Left lobe of liver (tissue), 2 donors: ENCODE measurements at places on chromosomes 4 and X.
A peak's percentile ranks its signal among the peaks of the same experiment; 100 is the strongest.

DNA sequence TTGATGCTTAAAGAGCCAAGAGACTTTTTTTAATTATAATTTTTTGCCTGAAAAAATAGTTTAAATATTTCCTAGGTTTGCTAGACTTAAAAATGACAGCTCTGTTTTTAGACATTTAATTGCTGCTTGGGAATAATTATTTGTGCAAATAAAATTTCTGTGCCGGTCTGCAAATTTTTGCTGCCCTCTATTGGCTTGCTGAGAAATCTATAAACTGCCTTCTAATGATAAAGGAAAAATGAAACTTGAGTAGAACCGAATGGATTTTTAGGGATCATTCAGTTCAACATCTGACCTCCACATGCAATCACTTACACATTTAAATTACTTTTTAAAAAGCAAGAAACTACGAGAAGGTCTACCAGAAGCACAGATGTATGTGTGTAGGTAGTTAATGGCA lies 434.0 kb downstream of the FAM133A start:
- no peak for DNase-seq

DNA sequence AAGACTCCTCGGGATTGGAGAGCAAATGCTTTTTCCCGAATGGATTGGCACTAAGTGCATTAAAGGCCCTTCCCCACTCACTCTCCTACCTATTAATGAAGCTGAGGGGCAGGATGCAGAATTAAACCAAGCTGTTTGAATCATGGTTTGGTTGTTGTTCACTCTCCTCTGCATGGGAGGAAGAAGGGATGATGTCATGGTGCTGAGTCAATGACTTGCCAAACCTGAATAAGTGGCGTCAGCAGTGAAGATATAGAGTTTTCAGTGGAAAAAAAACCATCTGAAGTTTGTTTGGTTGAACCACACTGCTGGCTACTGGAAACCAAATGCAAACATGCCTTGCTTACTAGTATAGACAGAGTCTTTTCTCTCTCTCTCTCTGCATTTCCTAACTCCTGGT lies 19.8 kb upstream of the ZXDA start:
- no peak for DNase-seq

DNA sequence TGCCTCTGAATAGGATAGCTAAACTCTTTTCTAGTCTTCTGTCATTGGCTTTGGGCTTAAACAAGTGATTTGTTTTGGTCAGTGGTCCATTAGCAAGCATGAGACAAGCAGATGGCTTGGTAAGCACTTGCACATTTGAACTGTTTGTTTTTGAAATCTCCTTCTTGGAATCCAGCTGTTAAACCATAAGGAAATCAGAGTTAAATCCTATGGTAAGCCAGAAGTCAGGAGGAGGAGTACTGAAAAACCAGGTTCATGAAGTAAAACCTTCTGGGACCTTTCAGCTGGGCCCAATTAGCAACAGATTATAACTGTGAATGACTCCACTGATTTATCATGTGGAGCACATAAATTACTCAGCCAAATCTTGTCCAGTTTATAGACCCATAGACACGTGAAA lies 1042.5 kb upstream of the PABPC4L start:
- no peak for DNase-seq

- DNase-seq = no peak
Measured at GRCh38 chrX:22135171-22135711, 103.1 kb downstream of the PHEX start.

DNA sequence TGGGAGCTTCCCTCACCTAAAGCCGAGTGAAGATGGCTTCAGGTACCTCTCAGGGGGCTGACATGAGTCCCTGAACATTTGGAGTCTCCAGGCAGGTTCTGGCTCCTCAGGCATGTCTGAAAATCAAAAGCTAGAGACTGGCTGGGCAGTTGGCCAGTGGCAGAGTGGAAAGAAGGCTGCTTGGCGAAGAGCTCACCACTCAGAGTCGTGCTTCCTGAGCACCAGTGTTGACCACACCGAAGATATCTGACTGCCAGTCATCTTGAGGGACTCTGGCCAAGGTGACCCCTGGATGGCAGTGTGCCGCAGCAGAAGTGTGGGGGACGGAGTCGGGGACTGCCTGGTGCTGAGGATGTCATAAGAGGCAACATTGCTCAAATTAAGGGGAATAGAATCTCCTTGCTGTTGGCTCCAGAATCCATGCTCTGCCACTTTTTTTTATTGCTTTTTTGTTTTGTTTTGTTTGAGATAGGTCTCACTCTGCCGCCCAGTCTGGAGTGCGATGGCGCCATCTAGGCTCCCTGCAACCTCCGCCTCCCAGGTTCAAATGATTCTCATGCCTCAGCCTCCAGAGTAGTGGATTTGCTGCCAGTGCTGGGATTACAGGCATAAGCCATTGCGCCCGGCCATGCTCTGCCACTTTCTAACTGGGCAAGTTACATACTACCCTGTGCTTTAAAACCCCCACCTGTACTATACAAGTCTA lies 172.5 kb upstream of the GATB start:
- DNase-seq = no peak

DNA sequence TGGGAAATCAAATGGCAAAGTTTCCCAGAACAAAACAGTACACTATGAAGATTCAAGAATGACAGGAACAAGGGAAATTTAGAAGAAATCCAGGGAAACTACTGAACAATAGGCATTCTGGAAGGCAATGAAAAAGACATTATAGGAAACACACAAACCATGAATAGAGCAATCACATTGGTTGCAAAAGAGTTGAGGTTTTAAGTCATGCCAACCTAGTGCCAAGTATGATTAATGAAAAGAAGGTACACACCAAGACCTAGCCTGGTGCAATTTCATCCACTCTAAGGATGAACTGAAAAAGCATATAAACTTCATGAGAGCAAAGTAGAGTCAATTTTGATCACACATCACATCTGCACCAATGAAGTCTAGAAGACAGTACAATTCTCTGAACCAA lies 326.9 kb downstream of the PDHA2 start:
- DNase-seq = no peak

GRCh38 chrX:40933706-40934425 lies 151.4 kb upstream of the USP9X start:
- DNase-seq = no peak

DNA sequence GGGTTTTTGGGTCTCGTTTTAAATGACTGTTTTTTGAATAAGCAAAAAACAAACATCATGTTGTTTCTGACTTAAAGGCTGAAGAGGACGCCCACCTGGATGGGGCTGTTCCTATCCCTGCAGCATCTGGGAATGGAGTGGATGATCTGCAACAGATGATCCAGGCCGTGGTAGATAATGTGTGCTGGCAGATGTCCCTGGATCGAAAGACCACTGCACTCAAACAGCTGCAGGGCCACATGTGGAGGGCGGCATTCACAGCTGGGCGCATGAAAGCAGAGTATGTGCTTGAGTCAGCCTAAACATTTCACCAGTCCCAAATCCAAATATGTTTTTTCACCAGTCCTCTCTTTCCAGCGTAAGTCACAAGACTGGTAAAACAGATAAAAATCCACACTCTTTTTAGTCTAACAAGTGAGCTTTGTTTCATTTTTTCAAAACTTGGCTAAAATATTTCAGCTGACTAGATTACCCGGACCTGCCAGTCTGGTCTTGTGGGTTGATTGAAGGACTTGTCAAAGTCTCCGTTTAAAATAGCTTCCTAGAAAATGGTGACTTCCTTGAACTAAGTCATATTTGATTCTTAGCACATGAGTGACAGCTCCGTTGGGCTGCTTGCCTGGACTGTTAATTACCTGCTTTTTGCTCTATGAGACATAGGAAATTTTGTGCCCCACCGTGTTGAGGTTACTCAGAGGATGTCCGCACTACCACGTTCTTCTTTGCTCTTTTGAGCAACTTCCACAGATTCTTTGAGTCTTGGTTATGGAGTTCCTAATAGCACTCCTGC lies 20.8 kb downstream of the ENOPH1 start:
- DNase-seq = no peak

DNA sequence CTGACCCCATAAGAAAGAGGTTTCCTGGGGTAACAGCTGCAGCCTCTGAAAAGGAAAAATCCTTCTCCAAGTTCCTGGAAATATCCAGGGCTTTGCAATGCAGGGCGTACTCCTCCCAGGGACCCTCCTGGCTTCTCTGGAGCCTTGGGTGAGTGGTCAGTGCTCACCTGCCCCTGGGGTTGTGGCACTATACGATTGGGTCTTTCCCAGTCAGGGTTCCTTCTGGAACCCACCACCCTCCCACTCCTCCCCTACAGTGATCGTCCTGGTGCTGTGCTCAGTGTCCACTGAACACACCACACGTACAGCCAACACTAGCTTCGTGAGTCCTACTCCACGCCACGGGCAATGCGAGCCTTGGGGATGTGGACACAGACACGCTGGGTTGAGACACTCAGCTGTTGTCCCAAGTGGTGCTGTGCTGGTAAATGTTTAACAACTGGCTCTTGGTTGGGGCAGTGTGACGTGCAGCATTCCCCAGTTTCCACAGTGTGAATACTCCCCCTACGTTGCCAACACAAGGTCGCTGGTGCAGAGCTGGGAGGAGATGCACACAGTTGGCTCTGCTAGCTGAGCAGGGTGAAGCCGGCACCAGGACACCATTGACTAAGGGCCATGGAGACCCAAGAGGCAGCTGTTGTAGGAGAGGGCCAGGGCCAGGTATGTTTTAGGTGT lies 65.4 kb downstream of the HTRA3 start:
- DNase-seq = peak; percentile 68

- DNase-seq = no peak
Measured at GRCh38 chrX:154696676-154697045, 43.3 kb upstream of the CTAG2 start.

DNA sequence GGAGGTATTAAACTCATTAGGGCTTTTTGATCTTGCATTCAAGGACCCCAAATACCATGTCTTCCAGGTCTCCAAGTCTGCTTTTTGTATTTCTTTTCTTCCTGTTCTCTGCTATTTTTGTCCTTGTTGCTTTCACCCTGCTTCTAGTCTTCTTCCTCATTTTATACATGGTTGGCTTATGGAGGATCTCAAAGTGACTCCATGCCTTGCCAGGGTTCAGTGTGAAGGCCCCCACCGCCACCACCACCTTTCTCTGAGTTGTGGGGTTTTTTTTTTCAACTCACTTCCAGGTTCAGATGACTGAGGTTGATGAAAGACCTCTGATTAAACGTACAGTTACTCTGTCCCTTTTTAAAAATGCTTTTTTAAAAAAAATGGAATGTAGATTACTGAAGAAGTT lies 96.3 kb downstream of the MAML3 start:
- no peak for DNase-seq

DNA sequence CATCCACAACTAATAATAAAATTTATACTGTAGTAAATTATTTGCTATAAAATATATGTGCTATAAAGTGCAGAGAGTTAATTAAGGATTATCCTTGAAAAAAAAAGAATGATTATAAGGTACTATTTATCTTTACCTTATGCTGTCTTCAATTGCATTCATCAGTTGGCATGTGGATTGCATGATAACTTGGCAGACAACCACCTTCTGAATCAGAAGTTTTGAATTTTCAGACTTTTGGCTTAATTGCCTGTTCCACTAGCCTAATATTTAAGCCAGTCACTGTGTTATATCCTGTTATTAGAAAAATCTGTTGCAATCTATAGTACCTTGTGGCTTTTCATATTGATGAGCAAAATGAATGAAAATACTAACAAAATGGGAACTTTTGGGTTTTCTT lies 1040.3 kb upstream of the PCDH10 start:
- DNase-seq = no peak

- DNase-seq = no peak
Measured at GRCh38 chr4:21226637-21227538, 526.6 kb downstream of the PACRGL start.

DNA sequence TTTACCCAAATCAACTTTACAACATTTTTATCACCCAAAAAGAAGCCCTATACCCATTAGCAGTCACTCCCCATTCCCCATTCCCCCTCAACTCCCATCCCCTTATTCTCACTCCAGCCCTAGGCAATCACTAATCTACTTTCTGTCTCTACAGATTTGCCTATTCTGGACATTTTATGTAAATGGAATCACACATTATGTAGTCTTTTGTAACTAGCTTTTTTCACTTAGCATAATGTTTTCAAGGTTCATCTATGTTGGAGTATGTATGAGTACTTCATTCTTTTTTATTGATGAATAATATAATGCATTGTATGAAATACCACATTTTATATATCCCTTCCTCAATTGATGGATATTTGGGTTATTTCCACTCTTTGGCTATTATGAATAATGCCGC lies 36.1 kb upstream of the HERC5 start:
- no peak for DNase-seq

GRCh38 chr4:1031956-1032795 lies 20.8 kb downstream of the FGFRL1 start:
- no peak for DNase-seq

DNA sequence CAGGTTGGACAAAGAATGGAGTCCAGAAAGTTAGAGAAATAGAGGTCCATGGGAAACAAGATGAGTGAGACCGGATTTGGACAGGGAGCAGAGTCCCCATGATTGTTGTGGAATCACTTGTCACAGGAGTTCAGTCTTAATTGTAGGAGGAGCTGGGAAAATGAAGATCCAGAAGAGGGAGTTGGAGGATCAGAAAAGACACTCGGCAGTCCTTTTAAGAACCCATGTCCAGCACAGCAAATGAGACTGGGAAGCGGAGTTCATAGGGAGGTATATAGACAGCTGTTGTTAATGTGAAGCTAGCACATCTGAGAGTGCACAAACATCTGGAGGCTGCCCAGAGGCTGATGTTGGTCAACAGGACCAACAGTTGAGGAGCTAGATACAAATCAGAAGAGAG lies 111.4 kb upstream of the RXFP1 start:
- DNase-seq = no peak

DNA sequence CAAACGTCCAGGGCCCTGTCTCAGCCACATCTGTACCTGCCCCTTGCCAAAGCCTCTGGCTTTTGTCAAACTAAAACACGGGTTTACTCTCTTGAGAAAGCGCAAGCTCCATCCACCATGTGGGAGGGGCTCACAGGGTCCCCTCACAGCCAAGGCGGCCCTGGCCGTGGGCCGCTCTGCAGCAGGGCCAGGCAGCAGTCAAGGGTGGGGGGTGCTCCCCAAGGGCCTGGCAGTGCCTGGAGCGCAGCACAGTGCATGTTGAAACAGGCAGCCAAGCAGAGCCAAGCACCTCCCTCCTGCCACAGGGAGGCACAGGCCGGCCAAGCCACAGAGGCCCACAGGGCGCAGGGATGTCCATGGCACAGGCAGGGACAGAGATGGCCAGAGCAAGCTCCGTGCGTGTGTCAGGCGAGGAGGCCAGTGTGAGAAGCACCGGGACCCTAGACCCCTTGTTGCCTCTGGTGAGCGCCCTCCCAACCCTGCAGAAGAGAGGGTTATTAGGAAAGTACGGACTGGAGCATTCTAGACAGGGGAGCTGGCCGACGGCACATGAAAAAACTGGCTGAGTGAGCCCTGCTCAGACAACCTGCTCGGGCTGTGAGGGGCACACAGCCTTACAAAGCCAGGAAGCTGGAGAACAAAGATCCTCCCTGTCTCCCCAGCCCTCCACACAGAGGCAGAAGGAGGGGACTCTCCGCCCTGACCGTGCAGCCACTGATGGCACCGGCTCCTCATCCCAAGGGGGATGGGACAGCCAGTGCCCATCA lies 39.0 kb downstream of the FAM53A start:
- DNase-seq = no peak

- peak; percentile 48 for DNase-seq
Measured at GRCh38 chr4:181301735-181302710, 941.2 kb upstream of the TENM3 start.
